ENCODE measurements at places on chromosomes 7 and 10.

DNA sequence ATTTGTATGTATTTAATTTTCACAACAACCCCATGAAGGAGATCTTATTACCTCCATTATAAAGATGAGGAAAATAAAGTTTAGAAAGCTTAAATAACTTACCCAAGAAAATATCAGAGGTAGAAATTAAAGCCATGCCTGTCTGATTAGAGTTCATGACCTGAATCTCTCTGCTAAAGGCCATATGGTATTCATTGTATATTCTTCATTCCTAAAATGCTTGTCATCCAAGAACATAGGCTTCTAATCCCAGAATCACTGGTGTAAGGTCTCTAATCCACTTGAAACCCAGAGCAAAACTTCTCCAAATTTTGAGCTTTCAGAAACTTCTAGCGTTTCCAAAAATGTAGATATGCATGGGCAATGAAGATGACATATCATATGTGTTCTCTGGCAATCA is 72.3 kb upstream of the YAE1 start:
- DNase-seq: no peak

GRCh38 chr10:95413588-95413987 is 122.8 kb upstream of the PDLIM1 start:
- DNase-seq: no peak

- peak; percentile 26 for DNase-seq
These were observed 33.5 kb upstream of the AUTS2 start for GRCh38 chr7:69564454-69565417.

- DNase-seq: no peak
These were observed 123.0 kb upstream of the SFMBT2 start for GRCh38 chr10:7533657-7534479.

DNA sequence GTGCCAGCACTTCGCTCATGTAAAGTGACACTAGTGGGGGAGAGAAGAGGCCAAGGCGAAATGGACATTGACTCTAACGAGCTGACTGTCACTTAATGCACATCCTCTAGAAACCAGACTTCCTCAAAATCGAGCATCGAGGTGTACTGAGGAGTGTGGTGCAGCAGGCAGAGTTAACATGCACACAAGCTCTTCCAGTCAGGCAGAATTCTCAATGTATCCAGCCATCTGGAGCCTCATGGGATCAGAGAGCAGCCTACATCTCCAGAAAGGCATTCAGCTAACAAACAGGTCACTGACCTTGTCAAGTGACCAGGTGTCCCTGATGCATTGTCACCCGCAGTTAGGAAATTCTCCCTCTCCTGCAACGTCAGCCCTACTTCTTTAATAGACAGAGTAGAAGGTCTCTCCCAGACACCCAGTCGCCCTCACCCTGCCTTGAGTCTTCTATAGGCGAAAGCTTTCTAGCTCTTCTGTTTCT is 259.8 kb upstream of the AOAH start:
- DNase-seq: no peak

DNA sequence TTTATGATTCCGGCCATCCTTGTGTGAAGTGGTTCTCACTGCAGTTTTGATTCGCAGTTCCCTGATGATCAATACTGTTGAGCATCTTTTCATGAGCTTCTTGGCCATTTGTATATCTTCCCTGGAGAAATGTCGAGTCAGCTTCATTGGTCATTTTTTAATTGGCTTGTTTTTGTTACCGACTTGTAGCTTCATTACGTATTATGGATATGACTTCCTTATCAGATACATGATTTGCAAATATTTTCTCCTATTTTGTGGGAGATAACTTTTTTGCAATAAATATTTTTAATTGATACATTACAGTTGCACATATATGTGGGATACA is 27.4 kb upstream of the TPK1 start:
- no peak for DNase-seq

- DNase-seq: no peak
These were observed 3.1 kb downstream of the SLC39A12 start for GRCh38 chr10:17954861-17955260.

DNA sequence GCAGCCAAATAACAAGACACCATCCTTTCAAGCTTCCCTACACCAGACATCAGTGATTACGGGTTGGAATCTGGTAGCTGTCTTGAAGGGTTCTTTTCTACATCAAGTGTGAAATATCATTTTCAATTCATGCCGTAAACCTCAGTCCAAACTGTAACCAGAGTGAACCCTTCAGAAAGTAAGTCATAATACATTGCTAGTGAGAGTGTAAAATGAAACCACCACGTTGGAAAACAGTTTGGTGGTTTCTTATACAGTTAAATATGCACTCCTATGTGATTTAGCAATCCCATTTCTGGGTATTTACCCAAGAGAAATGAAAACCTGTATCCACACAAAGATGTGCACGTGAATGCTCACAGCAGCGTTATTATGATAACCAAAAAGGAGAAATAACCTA is 25.6 kb upstream of the ZC3HAV1L start:
- no peak for DNase-seq

DNA sequence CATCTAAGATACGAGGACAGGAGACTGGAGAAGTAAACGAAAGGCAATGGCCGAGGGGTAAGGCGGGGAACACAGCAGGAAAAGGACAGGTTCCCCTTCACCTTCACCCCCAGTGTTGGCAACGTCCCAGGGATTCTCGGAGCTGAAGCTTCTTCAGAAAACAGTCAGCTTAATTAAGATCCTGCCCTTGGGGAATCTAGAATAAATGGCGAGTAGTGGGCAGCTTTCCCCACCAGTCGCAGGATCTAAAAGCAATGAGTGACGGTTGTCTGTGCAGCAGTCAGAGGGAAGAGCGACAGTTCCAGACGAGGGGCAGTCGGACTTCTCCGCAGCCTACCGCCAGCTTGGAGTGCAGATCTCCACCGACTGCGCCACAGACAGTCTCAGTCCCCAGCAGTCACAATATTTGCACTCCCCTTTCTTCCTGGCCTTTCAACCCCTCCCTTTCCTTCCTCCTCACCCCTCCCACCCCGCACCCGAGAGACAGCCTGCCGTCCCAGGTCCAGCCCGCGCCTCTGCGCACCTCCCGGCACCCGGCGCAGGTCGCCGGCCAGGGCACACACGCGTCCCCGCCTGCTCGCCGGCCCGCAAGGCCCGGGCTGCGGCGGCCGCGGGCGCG is 10.9 kb upstream of the SP8 start:
- peak; percentile 6 for DNase-seq

DNA sequence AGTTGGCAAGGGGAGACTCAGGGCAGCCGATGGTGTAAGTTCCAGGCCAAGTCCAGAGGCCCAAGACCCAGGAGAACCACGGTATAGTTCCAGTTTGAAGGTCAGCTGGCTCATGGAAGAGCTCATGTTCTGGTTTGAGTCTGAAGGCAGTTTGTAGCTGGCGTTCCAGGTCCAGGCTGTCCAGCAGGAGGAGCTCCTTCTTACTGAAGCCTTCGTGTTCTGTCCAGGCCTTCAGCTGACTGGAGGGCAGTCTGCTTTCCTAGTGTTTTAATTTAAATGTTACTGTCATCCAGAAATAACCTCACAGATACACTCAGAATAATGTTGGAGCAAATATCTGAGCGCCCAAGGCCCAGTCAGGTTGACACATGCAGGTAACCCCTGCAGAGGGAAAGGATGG is 4.2 kb downstream of the SUN1 start:
- DNase-seq: peak; percentile 39

DNA sequence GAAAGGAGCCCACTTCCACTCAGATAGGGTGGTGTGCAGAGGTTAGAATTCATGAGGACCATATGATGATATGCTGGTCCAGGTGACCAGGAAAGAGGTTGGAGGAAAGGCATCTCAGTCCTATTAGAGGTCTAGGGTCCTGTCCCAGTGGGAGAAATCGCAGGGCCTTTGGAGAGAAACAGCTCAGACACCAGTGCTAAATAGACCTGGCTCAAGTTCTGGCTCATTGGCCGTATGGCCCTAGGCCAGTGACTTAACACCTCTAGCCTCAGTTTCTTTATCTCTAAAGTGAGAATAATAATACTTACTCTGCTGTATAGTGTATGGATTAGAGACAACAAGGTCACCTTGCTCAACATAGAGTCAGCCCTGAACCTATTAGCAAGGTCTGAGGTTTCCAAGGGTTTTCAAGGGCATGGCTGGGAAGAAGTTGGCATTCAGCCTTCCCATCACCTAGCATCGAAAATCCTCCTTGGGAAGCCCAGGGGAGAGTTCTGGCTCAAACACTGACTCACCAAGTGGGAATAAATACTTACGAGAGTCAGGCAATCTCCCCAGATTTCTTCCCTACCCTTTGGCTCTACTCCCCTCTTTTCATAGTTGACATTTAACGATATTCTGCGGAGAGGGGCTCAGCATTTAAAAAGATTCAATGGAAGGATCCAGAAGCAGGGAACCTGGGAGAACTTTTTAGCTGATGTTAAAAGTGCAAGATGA is 473.1 kb upstream of the PODXL start:
- DNase-seq: no peak

All from NCI-H460 (cell line).